Stimulated activated CD8-positive, alpha-beta memory T cell treated with anti-CD3 and anti-CD28 coated beads, Interleukin-7, amount 100 ng/mL, for 1 hour (primary cell): ENCODE measurements at places on chromosomes 3 and 15.

- no peak for DNase-seq
Measured at GRCh38 chr3:151155409-151156128, 47.4 kb downstream of the GPR171 start.

GRCh38 chr3:55724821-55725220 is 237.7 kb upstream of the WNT5A start:
- no peak for DNase-seq

DNA sequence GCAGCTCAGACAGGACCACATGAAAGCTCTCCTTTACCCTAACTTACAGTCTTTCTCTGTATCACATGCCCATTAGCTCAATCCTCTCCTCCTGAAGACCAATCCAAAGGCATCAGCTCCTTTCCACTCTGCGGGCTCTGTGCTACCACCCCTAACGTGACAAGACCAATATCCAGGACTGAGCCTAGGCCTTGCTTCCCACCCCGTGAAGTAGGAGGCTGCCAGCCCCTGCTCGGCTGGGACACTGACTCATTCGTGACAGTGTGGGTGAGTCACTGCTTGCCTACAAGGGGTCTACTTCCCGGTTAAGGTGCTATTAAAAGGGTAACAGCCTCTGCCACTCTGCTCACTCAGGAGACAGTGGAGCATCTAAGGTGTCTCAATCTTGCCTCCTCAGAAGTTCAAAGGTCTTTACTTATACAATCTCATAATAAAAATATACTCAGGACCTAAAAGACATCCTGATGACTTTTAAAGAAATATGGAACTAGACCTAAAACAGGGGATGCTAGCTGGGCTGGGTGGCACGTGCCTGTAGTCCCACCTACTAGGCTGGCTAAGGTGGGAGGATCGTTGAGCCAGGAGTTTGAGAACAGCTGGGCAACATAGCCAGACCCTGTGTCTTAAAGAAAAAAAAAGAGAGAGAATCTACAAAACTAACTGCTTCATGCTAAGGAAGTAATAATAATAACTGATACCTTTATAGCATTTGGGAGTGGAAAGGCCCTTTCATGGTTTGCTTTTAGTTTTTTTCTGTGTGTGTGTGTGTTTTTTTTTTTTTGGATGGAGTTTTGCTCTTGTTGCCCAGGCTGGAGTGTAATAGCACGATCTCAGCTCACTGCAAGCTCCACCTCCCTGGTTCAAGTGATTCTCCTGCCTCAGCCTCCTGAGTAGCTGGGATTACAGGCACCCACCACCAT is 55.0 kb downstream of the TMEM44 start:
- DNase-seq, result no peak

DNA sequence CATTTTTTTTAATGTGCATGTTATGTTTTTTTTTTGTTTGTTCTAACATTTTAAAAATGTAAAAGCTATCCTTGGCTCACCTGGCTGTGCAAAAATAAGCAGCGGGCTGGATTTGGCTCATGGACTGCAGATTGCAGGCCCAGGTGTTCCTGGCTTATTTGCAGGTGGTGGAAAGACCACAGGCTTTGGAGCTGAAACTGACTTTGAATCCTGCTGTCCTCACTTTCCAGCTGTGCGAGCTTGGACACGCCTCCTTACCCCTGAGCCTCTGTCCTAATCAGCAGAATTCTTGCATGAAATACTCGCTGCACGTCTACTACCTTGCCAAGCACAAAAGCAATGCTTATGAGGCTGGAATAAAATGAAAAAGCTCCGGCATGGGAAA is 188.7 kb upstream of the TPM1 start:
- no peak for DNase-seq

GRCh38 chr3:22322861-22323260 is 571.9 kb upstream of the ZNF385D start:
- DNase-seq, result no peak

GRCh38 chr15:48244921-48245320 is 38.8 kb downstream of the SLC12A1 start:
- DNase-seq, result no peak

- DNase-seq, result no peak
Measured at GRCh38 chr3:130838898-130839600, 54.8 kb upstream of the ATP2C1 start.

GRCh38 chr3:101828276-101828675 is 21.0 kb upstream of the NFKBIZ start:
- DNase-seq, result no peak

DNA sequence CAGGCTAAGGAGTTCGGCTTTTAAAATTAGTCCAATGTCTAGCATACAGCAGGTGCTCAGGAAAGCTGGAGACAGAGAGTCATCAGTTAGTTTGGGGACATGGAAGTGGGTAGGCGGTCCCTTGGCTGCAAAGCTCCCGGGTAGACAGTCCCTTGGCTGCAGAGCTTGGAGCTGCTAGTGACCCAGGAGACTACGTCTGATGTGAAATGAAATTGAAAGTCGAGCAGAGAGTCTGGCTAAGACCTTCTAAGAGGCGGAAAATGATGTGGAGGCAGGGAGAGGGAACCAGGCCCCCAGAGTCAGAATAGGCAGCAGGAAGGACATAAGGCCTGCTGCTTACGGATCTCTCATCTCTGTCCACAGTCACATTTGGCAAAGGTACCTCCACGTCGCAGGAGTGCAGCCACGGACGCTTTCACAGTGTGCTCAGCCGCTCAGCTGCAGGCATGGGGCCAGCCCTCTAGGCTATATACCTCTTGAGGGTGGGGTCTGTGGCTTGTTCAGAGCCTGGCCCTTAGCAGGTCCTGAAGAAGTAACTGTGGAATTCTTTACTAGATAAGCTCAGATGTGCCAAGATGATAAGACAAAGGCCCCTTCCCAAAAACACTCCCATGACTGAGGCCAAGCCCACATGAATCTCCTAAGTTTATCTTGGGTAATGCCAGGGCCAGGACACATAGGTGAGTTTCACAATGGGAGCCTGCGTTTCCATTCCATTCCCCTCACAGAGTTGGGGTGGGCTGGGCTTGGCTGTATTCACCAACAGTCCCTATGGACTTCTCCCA is 131.7 kb downstream of the XXYLT1 start:
- DNase-seq, result no peak

DNA sequence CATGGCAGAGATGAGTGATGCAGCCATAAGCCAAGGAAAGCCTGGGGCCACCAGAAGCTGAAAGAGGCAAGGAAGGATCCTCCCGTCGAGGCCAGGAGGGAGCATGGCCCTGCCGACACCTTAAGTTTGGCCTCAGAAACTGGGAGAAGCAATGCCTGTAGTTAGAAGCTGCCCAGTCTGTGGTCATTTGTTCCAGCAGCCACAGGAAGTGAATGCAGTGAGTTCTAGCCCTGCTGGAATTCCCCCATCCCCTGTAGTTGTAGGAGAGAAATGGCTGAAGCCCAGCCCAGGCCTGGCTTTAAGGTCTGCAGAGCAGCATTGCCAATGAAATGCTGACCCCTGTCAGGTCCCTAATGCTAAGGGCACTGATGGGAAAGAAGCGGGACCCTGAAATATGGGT is 12.2 kb upstream of the CHSY1 start:
- no peak for DNase-seq

DNA sequence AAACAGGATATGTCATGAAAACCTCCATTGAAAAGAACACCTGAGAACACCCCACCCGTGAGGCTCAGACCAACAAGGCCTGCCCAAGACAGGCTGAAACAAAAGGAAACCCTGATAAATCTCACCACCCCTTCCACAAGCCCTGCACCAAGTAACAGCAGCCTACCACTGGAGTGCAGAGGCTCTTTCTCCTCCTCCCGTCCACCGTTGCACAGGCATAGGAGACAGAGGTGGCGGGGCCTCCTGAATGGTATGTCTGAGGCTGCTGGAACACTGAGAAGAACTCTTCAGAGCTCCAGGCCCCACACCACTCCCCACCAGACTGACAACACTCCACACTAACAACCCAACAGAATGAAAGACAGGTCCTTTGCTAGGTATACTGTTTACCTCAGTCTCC is 21.4 kb downstream of the CHDH start:
- no peak for DNase-seq

DNA sequence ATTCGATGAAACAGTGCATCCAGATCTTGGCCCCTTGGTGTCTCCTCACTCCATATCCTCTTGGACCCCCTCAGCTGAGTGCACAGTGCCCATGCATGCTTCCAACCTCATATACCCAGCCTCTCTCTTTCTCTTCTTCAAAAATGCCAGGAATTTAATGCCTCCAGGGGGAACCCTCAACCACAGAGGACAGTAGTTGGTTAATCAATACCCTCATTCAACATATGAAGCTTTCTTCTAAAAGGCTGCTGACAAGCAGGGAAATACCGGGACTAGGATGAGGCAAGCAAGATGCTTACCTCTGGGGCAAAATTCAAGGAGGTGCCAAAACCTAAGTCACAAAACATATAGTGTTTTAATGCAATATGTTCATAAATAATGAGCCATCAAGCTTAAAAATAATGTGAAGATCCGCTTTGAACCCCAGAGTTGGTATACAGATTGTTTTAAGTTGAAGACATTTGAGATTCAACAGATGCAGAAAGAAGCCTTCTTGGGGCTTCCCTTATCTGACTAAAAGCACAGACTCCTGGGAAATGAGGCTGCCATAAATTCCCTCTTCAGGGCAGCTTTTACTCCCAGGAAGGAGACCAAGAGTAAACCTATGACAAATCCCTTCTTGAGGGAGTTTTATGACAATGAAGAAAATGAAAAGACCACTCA is 48.2 kb upstream of the FHIT start:
- DNase-seq, result no peak

- DNase-seq, result no peak
Measured at GRCh38 chr3:82506204-82506603, 744.8 kb upstream of the GBE1 start.

GRCh38 chr15:75921732-75922703 is 18.3 kb downstream of the FBXO22 start:
- DNase-seq, result no peak

GRCh38 chr15:75809986-75810750 is 33.1 kb upstream of the UBE2Q2 start:
- DNase-seq, result no peak

GRCh38 chr3:156038869-156039268 is 81.5 kb upstream of the KCNAB1 start:
- no peak for DNase-seq

- no peak for DNase-seq
Measured at GRCh38 chr3:51374456-51374855, 10.6 kb upstream of the MANF start.

- no peak for DNase-seq
Measured at GRCh38 chr15:76127880-76128279, 68.1 kb downstream of the TMEM266 start.

GRCh38 chr3:102394517-102394916 is 40.3 kb upstream of the ZPLD1 start:
- DNase-seq, result no peak

DNA sequence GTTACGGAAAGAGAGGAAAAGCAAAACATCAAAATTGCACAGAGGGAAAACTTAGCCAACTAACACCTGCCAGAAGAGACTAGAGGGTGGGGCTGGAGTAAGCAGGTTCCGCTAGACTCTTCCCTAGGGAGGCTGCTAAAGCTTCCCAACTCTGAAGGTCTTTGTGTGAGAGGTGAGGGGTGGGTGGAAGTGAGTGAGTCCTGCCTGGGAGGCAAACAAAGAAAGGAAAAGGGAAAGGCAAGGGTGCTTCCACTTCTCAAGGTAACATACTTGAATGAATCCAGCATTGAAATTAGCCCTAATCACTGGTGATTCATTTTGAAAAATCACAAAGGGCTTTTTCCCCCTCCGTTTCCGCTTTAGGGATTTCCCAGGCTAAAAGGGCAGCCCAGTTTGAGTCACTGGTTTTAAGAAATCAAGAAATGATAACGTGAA is 220.5 kb upstream of the ADAMTS9 start:
- no peak for DNase-seq

GRCh38 chr3:37290551-37290950 is 116.2 kb upstream of the LRRFIP2 start:
- no peak for DNase-seq

DNA sequence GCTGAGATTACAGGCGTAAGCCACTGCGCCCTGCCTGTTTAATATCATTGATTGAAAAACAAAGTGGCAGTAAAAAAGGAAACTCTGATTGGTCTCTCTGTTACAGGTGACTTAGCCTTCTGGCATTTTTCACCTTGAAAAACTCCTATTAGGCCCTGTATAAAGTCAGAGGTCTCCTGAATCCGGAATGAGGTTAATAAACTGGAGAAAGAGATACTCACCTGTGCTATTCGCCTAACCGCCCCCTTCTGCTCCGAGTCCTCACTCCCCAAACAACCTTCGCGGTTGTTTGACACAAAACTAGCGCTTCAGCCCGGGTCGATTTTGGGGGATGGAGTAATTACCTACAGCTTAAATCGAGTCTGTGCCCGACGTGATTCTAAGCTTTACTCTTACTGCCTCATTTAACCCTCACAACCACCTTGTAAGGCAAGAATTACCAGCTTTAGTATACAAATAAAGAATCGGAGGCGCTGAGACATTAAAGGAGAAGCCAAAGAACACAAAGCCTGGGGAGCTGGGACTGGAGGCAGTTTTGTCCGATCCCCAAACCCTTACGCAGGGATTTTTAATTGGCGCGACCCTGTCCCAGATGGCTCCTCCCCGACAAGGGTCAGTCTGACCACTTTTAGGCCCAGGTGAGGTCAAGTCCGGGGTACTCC is 441 bp downstream of the CEP70 start:
- no peak for DNase-seq

- DNase-seq, result no peak
Measured at GRCh38 chr15:66766282-66767230, 64.5 kb downstream of the SMAD6 start.

- no peak for DNase-seq
Measured at GRCh38 chr15:36527235-36528162, 51.9 kb upstream of the CDIN1 start.

DNA sequence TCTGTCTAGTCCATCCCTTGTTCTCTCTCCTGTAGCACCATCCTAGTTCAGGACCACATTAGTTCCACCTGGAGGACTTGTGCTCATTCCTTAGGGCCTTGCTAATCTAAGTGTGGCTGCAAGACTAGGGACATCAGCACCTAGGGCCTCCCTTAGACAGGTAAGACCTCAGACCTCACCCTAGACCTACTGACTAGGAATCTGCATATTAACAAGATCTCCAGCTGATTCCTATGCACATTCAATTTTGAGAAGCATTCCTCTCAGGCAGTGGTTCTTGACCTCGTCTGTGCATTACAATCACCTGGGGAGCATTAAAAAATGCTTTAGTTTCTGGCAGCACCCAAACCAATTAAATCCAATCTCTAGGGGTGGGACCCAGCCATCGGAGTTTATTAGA is 238.4 kb upstream of the RGMA start:
- no peak for DNase-seq

- no peak for DNase-seq
Measured at GRCh38 chr3:121998030-121998580, 23.9 kb downstream of the ILDR1 start.

GRCh38 chr3:107767897-107768605 is 245.3 kb downstream of the BBX start:
- no peak for DNase-seq

GRCh38 chr3:30503446-30503845 is 103.0 kb upstream of the TGFBR2 start:
- DNase-seq, result no peak
